Inflammatory macrophage treated with lipopolysaccharide for 4 hours (primary cell): ENCODE measurements at places on chromosomes 11 and 22.

DNA sequence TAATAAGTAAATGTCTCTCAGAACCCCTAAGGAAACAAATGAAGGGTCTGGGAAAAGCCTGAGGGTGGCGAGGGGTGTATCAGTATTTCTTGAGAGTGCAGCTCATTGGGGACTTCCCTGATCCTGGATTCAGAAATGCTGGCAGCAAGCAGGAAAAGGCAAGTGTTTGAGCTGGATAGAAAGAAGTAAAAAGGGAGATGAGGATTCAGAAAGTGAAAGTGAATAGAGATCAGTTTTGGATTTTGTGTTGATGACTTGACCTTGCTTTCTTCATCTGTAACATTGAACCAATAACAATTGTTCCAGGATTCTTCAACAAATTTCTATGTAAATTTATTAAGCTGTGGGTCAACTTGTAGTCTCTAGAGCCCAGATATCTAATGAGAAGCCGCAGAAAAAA is 66.9 kb upstream of the CTSC start:
- peak; percentile 69 for DNase-seq

- DNase-seq: no peak
Measured at GRCh38 chr22:46418827-46419226, 83.3 kb downstream of the TRMU start.

GRCh38 chr11:96551136-96551535 is 161.3 kb downstream of the JRKL start:
- no peak for DNase-seq

GRCh38 chr11:12938590-12939247 is 70.4 kb upstream of the RASSF10 start:
- no peak for DNase-seq

- DNase-seq: peak; percentile 2
Measured at GRCh38 chr11:132278801-132279574, 908.6 kb downstream of the NTM start.

GRCh38 chr11:70139785-70140410 is 61.8 kb downstream of the ANO1 start:
- DNase-seq: no peak

DNA sequence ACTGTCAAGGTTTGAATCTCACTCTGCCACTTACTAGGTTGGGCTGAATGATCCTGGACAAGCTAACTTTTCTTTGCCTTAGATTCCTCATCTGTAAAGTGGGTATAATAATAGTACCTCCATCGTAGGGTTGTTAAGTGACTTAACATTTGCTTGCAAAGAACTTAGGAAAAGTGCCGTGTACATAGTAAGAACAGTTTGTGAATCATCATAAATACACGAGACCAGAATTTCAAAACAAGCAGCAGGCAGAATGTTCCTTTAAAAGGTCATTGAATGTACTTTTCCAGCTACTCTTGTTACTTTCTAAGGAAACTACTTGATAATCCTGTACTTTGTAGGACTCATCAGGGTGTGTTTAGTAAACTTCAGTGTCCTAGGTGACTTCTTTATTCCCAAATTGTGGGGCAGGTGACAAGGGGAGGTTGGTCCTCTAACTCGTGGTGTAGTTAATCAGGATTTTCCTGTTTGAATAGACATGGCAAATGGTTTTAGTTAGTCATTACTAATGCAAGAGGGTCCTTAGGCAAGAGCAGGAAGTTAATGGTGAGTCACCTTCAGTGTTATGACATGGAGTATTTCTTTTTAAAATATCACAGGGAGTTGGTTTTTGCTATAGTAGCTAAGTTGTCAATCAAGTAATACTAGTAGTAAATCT is 67.9 kb downstream of the YAP1 start:
- DNase-seq: peak; percentile 82

DNA sequence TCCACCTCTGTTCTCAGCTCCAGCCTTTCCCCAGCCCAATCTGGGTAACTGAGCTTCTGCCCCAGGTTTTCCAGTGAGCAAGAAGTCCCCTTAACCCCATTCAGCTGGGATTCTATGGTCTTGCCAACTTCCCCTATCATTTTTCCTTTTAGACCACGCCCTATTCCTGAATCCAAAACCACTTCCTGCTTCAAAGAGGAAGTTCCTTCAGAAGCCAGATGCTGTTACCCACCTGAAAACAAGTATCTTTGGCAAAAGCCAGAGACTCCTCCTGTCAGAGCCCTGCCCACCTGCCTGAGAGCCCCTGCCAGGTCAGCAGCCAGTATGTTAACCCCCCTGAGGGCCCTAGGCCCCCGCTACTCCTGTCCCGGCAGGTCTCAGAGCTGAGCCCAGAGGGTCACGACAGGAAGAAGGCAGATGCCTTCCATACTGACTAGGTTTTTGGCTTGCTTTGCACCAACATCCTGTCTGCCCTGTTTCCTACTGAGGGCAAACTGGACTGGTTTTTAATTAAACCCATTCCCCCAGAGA is 20.3 kb upstream of the MICAL2 start:
- peak; percentile 73 for DNase-seq

- peak; percentile 39 for DNase-seq
Measured at GRCh38 chr11:122108192-122108799, 7.7 kb downstream of the BLID start.

DNA sequence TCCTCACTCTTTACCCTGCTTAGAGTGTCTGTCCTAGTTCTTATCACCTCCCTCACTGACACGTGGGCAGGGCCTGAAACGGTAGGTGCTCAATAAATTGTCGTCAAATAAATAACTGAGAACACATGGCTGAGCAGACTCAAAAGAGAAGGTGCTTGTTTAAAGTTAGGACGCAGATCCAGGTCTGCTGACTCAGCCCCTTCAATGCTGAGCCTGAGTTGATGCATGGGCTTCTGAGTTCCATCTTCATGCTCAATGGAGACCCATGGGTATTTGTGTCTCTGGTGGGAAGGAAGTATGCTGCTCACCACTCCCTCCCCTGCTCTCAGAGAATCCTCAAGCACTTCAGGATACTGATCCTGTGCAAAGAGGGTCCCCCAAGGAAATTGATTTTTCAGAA is 67.5 kb downstream of the FLI1 start:
- no peak for DNase-seq

DNA sequence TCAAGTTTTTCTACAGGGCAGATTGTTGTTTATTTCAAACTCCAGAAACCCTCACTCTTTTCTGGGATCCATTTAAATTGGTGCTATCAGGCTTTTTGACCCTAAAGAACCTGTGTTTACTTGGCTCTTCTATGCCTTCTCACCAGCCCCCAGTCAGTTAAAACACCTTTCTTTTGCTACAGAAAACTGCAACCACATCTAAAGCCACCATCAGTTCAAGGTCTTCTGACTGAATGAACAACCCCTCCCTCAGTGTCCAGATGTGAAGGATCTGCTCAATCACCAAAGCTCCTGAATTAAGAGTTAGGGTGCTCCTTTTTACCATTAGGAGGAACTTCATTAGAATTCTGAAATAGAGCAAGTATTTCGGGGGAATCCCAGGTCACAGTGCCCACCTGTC is 7.0 kb upstream of the GLYATL1B start:
- no peak for DNase-seq

- no peak for DNase-seq
Measured at GRCh38 chr11:77580712-77581337, 8.9 kb upstream of the AQP11 start.

DNA sequence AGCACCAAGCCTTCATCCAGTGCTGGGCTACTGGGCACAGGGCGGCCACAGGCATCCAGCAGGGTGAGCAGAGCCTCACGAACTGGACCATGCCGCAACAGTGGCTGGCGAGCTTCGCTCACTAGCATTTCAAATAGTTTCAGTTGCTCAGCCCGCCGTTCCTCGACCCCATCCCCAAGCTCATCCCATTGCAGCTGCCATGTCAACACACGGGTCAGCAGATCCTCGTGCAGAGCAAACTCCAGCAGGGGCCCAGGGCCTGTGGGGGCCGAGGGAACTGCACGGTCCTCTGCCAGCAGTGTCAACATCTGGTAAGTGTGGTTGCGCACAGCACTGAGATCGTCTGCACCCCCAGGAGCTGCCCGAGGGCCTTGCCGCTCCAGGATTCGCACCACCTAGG is 10.6 kb downstream of the FHIP1B start:
- DNase-seq: no peak

GRCh38 chr11:66784575-66784974 is 55.6 kb upstream of the SPTBN2 start:
- DNase-seq: no peak

DNA sequence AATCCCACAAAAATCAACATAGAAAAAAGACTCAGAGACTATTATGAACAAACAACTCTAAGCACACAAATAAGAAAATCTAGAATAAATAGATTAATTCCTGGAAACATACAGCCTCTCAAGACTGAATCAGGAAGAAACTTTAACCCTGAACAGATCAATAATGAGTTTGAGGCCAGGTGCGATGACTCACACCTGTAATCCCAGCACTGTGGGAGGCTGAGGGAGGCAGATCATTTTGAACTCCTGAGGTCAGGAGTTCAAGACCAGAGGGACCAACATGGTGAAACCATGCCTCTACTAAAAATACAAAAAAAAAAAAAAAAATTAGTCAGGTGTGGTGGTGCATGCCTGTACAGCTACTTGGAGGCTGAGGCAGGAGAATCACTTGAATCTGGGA is 499.5 kb upstream of the LUZP2 start:
- DNase-seq: no peak

- DNase-seq: no peak
Measured at GRCh38 chr11:61513143-61513765, 4.7 kb downstream of the LRRC10B start.

DNA sequence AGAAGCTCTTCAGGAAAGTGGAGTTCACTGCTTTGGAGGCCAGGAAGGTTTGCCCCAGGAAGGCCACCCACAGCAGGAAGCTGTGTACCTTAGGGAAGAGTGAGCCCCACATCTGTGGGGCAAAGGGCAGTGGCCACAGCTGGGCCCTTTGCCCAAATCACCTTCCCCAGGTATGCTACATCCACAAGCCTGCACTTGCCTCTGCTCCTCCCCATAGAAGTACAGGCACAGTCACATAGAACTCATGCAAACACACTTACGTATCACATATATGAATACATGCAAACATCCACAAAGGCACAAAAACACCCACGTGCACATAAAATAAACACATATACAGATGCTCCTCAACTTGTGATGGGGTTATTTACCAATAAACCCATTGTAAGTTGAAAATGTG is 2.1 kb downstream of the TRIM29 start:
- no peak for DNase-seq

DNA sequence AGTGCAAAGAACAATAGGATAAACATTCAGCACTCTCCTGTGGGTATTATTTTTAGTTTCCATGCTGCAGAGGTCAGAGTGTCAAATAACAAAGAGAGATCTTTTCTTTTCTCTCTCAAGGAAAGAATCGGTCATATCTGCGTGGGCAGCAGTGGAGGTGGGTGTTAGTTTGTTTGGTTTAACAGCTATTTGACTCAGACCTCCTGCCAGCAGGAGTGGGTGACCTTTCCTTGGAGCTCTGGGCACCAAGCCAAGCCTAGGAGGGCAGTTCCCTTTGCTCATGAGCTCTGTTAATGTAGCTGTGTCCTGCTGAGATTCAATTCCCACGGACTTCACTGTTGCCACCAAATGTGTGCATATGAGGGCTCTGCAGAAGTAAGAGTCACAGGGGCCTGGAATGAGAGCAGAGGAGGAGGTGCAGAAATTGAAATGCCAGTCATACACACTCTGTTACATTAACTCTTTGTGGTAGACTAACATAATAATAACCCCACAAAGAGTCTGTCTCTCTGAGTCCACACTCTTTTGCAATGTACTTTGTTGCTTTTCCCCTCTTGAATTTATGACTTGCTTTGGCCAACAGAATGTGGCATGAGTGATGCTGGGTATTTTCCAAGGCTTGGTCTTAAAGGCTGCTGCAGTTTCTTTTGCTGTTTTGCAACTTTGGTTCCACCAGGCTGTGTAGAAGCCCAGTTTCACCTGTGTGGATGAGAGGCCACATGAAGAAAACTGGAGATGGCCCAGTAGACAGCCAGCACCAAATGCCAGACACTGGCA is 76.0 kb upstream of the GRK3 start:
- DNase-seq: peak; percentile 85

DNA sequence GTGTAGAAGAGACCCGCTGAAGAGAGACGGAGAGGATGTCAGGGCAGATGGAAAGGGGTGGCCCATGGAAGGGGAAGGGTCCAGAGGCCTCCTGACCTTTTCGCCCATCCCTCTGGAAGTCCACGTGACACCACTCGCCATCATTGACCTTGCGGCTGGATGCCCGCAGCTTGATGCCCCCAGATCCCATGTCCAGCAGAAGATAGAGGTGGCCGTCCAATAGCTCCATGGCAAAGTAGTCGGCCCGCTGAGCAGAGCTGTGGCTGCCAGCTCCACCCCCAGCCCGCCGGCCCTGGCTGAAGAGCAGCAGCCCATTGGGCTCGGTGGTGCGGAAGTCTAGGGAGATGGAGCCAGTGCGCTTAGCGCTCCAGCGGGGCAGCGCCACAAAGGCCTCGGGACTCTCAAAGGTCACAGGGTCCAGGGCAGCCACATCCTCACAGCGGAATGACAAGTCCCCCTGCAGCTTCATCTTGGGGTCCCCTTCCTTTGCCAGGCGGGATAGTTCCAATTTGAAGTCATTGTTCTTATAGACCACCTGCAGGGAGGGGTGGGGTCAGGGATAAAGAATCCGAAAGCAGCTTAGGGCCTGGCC is 55.7 kb downstream of the NRXN2 start:
- no peak for DNase-seq

- DNase-seq: no peak
Measured at GRCh38 chr22:20113551-20114310, 2.2 kb upstream of the RANBP1 start.

- DNase-seq: no peak
Measured at GRCh38 chr22:47449508-47450270, 687.2 kb downstream of the TBC1D22A start.

- no peak for DNase-seq
Measured at GRCh38 chr22:24138649-24139420, 42.5 kb upstream of the SUSD2 start.

DNA sequence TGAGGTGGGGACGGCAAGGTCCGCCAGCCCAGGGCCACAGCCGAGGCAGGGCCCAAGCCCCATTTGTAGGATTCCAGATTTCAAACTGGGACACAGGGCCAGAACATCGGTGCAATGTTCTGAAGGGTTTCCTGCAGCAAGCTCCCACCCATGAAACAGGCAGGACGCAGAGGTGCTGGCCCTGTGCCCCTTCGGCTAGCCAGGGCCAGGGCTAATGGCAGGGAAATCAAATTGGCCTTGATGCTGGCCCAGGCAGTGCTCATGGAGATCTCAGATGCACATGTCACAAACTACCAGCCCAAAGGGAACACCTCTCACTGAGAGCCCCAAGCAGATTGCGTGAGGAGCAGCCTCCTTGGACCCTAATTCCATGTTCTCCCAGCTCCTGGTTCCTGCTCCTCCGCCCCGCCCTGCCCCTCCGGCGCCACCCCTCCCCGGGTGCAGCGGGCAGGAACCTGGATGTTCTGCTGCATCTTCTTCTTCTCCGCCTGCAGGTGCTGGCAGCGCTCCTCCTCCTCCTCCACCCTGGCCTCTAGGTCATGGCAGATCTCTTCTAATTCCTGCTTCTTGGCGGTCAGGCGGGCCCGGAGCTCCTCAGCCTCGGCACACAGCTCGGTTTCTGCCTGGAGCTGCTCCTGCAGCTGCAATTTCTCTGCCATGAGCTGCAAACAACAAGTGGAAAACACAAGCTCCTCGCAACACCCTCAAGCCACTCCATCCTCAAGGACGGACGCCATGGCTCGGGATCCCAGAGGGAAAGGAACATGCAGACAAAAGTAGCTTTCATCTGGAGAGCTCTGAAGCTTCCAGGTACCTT is 47.7 kb downstream of the APOL1 start:
- no peak for DNase-seq

- DNase-seq: no peak
Measured at GRCh38 chr11:5348551-5349194, 2.6 kb upstream of the OR51B6 start.
